SW480 (cell line): ENCODE measurements at places on chromosomes 3 and 15.

DNA sequence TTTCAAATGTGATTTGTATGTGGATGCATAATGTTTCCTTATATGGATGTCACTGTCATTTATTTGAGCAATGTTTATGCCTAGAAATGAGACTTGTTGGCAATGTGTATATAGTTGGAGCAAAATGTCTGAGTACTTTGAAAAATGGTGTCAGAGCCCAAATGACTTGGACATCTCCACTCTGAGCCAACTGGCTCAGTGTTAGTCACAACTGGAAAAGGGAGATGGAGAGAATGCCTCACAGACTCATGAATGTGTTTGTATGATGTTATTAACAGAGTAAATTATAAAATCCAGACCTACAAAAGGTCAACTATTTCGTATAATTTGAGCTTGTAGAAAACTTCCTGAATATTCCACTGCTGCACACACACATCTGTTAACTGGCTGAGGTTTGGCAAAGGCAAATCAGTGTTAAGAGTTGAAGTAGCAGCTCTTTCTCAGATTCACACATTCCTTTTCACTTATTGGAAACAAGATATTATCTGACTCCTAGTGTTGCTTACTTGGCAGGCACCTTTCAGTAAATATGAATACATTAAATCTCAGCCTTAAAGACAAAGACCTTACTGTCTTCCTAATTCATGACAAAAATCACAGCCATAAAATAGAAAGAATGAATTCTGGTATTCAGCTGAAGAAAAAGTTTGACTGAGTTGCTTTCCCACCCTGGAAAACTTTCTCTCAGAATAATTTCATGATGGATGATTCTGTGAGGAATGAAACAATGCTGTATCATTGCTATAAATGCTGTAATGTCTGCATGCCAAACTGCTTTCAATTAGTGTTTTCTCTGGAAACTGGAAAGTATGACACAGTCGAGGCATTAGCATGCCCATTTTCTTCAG, 27.0 kb downstream of the ADIPOQ start:
- no peak for DNase-seq

DNA sequence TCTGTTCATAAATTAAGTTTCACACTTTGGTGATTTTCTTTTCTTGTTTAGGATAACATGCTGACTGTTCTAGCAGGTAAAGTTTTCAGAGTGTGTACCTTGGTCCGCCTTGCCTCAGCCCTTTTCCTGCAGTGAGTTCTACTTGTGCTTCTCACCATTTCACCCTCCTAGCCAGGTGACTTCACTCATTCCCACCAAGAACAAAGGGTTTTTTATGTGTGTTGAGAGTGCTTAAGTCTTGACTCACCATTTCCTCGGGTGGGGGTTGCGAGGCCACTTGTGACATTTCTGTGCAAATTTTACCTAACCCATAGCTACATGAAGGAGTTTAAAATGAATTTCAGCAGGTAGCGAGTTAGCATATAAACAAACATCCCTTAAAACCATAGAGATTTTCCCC, 81.4 kb downstream of the C3orf38 start:
- DNase-seq, result peak; percentile 16

DNA sequence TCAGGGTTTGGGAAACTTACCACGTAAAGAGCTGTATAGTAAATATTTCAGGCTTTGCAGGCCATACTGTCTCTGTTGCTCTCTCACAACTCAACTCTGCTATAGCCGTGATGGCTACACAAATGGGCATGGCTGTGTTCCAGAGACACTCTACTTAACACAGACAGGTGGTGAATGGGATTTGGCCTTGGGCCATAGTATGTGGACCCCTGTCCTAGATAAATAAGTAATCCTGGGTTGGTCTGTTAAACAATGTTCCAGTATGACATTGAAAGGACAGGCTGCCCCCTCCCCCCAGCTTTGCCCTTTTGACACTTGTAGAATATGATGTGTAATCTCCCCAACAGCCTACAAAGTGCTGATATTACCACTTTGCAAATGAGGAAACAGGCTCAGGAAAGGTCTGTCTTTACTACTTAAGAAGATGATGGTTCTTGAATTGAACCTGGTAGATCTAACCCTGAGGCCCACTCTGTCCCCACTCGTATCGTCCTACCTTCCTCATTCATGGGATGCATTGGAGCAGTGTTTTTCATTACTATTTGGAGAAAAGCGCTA, 38.4 kb downstream of the SLCO3A1 start:
- no peak for DNase-seq

DNA sequence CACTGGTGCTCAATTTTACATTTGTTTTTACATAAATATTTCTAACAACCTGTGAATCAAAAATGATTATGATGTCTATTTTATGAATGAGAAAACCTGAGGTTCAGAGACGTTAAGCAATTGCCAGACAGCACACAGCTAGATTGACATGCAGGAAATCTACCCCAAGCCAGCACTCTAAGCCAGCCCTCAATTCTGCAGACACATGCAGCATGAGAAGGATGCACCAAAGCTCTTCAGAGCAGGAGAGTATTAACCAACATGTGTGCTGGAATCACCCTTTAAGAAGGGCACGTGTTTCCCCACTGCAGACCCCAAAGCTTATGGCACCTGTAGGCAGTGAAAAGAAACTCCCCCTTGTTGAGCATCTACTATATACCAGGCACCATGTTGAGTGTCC, 126.1 kb upstream of the ARHGEF3 start:
- no peak for DNase-seq

GRCh38 chr3:177336873-177337450, 139.7 kb upstream of the TBL1XR1 start:
- no peak for DNase-seq

GRCh38 chr3:23808525-23808924, 2.8 kb downstream of the UBE2E1 start:
- no peak for DNase-seq

- DNase-seq, result no peak
These were observed 7.4 kb downstream of the SLC35A5 start for GRCh38 chr3:112569265-112569664.

- no peak for DNase-seq
These were observed 31.9 kb upstream of the SPSB4 start for GRCh38 chr3:141019244-141019643.

DNA sequence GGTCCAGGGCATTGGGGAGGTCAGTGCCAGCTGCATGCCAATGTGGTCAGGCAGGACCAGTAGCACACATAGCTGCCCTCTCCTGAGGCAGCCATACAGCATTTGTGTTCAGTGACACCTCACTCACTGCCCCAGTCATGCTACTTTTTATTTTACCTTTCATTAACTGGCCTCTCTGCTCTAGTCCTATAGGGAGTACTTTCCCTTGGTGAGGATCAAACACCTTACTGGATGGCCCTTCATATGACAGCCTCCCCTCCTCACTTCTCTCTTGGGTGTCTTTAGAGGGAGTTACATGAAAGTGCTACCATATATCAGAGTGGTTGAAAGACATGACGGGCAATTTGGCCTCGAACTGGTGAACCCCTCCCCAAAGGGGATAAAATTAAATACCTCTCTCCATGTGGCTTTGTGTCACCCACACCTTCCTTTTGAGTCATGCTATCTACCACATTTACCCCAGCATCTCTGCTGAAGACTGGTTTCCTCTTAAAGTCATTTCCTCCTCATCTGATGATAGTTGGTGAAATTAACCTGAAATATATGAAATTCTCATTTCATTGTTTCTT, 17.6 kb downstream of the RLBP1 start:
- peak; percentile 19 for DNase-seq
